Activated T-helper 1 cell treated with Interleukin-2 at 50 U/mL for 16 hours (primary cell): ENCODE measurements at places on chromosomes 7 and 10.

GRCh38 chr10:132011024-132011423 lies 29.3 kb upstream of the BNIP3 start:
- DNase-seq: no peak

- DNase-seq: no peak
Observed at GRCh38 chr7:96359876-96360275, 38.0 kb upstream of the SLC25A13 start.

DNA sequence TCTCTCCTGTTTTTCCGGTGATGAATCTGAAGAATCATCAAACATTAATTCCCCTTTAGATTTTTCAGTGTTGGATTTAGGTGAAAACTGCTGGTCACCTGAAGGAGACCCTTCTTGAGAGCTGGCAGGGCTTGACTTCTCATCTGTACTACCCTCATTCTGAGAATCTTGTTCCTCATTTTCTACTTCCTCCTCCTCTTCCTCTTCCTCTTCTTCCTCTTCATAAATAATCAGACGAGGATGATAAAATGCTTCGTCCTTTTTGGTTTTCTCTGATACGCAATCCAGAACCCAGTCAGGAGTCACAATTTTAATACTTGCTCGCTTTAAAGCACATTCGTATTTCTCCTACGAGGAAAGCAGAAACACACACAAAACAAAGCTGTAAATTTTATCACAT lies 26.9 kb downstream of the PAXIP1 start:
- no peak for DNase-seq

- no peak for DNase-seq
Observed at GRCh38 chr7:51013861-51014511, 231.3 kb upstream of the GRB10 start.

DNA sequence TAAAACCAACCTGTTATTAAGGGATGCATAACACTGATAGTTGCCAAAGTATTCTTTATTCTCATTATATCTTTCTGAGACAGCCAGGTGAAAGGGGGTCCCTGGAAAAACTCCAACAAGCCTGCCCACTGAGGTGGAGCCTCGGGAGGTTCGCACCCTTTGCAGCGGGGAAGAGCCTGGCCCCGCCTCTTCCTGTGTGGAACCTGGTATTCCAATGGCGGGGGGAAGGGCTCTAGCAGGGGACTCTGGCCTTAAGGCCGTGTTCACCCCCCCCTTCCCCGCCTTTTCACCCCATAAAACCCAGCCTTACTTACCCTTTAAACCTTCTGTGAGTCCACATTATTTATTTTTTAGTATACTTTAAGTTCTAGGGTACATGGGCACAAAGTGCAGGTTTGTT lies 62.4 kb upstream of the PDK4 start:
- DNase-seq: no peak

DNA sequence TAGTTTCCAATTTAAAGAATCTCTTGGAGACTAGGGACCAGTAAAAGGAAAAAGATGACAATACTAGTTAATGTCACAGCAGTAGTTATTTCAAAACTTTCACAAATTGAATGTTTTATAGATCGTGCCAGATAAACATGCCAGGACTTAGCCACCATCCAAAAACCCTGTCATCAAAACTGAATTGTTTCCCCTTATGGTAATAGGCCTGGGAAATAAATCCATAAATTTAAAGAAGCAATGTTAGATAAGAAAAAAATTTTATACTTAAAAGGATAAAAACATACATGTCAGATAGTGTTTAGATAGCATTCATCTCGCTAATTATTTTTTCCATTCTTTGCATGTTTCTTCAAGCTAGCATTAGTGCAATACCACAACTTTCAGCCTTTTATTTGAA lies 71.2 kb downstream of the SUGCT start:
- no peak for DNase-seq

- no peak for DNase-seq
Observed at GRCh38 chr7:256981-257646, 32.9 kb upstream of the FOXL3 start.

- DNase-seq: no peak
Observed at GRCh38 chr7:96686305-96686704, 23.3 kb downstream of the SEM1 start.

GRCh38 chr7:51785171-51785570 lies 468.6 kb upstream of the COBL start:
- no peak for DNase-seq

DNA sequence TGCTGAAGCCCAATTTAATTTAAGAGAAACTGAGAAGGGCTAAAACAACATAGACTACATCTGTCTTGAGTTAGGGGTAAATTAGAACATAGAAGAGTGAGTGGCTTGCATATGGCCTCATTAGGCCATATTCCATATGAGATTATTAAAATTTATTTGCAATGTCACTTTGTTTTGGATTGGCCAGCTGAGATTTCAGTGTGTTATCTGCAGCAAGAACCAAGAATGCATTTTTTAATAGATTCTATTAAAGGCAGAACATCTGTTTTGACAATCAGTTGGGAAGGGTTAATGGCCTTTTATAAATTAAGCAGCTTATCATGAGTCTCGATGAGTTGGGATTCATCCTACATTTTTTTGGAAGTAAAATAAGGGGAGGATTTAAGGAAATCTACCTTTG lies 236.2 kb downstream of the DGKB start:
- no peak for DNase-seq

- DNase-seq: no peak
Observed at GRCh38 chr10:88121361-88121760, 257.9 kb downstream of the PTEN start.

DNA sequence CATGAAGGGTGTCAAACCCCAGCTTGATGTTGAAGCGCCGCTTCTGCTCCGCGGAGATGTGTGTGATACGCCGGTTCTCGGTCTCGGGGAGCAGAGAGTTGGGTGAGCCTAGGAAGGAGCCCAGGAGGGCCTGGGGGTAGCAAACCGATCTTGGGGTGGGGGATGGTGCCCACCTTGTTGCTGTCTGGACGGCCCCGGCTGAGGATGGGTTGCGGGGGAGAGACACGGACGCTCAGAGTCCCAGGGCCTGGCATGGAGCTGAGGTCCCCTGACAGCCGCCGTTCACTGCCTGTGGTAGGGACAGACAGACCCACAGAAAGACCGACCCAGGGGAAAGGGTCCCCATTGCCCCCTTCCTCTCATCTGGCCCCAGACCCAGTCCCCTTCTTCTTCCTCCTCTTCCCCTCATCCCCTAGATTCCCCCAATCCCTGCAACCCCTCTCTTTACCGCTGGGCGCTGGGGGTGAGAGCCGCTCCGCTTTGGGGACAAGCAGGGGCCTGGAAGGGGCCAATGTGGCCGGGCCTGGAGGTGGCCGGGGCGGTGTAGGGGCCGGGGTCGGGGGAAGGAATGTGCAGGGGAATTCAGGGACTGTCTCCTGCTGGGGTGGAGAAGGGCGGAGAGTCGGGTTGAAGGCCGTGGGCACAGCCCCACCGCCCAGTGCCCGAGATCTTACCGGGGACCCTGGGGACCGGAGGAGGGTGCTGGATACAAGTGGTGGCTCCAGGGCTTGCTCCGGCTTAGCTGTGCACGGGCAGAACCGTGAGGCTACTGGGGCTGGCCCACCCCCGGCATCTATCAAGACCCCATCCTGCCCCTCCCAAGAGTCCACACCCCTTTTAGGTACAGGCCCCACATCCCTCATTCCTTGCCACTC lies 18.0 kb upstream of the TBL2 start:
- no peak for DNase-seq

GRCh38 chr7:145009876-145010275 lies 174.0 kb upstream of the TPK1 start:
- DNase-seq: no peak

DNA sequence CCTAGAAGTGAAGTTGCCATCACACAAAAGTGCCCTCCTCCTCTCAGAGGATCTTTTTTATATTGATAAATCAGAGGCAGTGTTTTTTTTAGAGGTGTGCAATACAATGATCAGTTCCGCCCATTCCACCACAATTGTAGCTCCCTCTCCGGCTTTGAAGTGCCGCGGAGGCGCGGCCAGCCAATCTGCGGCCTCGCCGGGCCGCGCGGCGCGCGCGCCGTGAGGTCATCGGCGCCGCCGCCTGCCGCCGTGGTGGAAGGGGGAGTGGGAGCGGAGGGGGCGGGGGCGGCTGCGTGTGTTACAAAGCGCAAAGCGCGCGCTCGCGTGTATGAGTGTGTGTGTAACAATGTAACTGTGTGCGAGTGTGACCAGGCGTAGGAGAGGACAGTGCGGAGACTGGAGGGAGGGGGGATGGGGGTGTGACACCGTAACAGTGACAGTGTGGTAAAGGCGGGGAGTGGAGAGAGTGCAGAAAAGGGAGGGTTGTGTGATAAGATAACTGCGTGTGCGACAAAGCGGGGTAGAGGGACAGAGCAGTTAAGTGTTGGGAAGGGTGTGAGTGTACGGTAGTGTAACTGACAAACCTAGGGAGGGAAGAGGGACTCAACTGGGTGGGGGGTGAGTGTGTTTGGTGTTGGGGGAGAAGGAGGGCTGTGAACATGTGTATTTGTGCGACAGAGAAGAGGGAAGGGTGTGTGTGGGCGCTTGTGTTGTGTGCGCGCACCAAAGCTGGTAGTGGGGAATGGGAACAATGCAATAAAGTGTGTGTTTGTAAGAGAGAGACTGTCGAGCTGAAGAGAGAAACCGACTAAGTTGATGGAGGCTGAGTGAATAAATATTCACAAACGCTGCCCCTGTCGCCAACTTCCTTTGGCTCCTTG lies at the start of gene SP8:
Gene SP8 (minus strand): TSS at position 108 of the 881 bp plus-strand sequence. CDS start 88 bp downstream, at position 20.
- DNase-seq: no peak

DNA sequence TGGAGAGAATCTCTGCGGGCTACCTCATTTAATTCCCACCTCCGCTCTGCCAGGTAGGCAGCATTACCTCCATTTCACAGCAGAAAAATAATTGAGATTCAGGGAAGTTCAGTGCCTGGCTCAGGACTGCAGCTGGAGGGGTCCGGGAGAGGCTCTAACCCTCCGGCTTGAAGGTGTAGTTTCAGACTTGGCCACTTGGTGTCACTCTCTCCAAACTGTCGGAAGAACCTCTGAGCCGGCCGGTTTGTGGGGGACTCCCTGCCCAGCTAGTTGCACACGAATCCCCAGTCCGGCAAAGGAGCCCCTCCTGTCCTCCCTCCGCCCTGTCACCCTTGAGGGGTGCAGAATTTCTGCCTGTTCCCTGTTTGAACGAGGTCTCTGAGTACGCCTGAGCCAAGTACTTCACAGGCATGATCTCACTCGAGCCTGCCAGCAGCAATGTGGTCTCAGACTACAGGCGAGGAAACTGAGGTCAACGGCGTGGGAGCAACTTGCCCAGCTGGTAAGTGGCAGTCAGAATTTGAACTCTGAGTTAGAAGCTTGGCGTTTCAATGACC lies 144.7 kb upstream of the ZNF716 start:
- no peak for DNase-seq

GRCh38 chr10:70799124-70799523 lies 13.9 kb upstream of the TBATA start:
- DNase-seq: no peak

DNA sequence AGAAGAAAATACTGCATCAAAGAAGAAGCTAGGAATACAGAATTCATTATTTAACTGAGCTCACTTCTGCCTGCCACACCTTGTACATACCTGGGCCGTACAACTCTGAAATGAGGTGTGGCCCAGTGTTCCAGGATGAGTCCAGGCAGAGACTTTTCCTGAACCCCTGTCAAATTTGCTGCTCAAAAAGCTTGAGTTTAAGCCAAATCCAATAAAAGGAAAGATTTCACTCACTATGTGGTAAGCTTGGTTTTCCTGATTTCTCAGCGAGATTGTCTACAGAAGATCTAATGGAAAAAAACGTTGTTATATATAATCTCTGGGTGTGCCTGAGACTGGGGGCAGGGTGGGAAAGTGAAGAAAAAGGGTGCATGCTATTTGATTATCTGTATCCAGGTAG lies 72.1 kb upstream of the EGFR start:
- no peak for DNase-seq

GRCh38 chr10:113362645-113363091 lies 190.2 kb upstream of the HABP2 start:
- DNase-seq: no peak

GRCh38 chr10:57102236-57102635 lies 741.2 kb upstream of the ZWINT start:
- DNase-seq: no peak

DNA sequence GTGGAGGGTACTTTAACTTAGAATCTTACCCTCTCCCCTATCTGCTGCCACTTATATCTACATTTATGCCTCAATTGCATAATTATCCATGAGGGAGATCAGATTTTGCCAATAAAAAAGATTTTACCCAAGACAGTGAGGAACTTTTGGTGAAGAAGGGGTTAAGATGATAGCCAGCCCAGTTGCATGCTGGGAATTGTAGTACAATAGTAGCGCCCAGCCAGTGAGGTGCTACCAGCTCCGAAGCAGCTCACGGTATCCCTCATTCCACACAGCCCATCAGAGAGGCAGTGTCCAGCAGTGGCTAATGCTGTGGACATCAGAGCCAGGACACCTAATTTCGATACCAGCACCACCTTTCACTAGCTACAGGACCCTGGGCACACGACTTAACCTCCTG lies 5.9 kb upstream of the LGI1 start:
- no peak for DNase-seq

DNA sequence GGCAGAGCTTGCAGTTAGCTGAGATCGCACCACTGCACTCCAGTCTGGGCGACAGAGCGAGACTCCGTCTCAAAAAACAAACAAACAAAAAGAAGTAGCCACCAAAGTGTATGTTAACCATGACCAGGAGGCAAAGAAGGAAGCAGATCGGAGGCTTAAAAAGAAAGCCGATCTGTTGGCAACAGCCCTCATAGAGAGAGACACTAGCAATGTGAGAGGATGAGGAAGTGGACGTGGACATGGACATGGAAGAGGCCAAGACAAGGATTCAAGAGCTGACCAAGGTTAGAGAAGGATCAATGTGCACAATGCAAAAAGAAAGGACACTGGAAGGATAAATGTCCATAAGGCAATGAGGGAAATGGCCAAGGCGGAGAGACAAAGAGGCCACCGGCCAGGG lies 14.9 kb upstream of the ADCK2 start:
- DNase-seq: no peak

- DNase-seq: no peak
Observed at GRCh38 chr7:13117103-13117502, 429.7 kb downstream of the ARL4A start.

DNA sequence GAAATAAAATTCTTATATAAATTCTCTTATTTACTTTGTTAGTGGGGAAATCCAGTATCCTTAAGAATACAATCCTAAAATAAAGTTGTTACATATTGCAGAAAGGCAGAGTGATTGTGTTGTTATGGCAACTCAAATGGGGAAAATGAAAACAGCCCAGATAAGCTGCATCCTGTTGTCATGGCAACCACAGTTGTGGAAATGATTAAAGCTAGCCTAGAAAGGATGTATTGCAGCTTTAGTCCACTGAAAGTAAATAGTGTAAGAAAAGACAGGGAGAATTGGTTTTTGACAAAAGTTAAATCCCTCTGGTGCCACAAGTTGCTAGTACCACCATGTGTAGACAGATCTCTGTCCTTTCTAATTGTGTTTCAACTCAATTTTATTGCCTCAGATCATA lies 43.2 kb downstream of the BTRC start:
- no peak for DNase-seq
